ENCODE measurements at places on chromosomes 4 and X.
A peak's percentile ranks its signal among the peaks of the same experiment; 100 is the strongest.

GRCh38 chrX:131671735-131672134 lies 127.9 kb downstream of the OR13H1 start:
- DNase-seq, result no peak

- DNase-seq, result no peak
These were observed 21.8 kb downstream of the NKX3-2 start for GRCh38 chr4:13522282-13523104.

DNA sequence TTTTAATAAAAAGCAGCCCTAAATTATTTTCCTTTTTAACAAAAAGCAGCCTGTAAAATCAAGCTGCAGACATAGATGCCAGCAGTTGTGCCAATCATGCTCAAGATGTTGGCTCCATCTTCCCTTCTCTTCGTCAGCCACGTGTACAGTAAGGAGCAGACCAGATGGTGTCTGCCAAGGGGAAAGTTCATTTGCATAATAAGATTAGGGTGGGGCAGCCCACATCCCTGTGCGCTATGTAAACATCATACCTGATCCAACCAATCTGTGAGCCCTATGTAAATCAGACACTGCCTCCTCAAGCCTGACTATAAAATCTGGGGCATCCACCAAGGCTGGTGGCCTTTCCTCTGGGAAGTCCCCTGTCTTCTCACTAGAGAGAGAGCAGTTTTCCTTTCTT lies 23.1 kb upstream of the C1GALT1C1 start:
- no peak for DNase-seq

- no peak for DNase-seq
These were observed 13.1 kb downstream of the PDGFC start for GRCh38 chr4:156958276-156959074.

DNA sequence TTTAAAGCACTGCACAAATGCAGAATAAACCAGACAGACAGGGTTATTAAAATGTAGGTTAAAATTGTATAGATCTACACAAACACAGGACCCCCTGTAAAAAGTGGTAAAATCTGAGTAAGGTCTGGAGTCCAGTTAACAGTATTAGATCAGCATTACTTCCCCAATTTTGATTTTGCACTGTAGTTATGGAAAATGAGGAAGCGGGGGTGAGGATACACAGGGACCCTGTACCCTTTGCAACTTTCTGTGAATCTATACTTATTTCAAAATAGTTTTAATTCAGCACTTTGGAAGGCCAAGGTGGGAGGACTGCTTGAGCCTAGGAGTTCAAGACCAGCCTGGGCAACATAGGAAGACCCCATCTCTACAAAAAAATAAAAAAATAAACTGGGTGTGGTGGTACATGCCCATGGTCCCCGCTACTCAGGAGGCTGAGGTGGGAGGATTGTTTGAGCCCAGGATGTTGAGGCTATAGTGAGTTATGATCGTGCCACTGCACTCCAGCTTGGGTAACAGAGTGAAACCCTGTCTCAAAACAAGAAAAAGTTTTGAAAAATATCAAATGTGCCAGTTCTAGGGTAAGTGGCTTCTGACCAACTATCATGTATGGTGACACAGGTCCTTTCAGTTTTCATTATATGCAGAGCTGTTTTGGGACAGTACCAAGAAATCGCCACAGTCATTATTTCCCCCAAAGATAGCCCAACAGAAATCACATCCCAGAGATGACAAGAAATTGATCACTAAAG lies 17.7 kb downstream of the SEL1L3 start:
- DNase-seq, result no peak

DNA sequence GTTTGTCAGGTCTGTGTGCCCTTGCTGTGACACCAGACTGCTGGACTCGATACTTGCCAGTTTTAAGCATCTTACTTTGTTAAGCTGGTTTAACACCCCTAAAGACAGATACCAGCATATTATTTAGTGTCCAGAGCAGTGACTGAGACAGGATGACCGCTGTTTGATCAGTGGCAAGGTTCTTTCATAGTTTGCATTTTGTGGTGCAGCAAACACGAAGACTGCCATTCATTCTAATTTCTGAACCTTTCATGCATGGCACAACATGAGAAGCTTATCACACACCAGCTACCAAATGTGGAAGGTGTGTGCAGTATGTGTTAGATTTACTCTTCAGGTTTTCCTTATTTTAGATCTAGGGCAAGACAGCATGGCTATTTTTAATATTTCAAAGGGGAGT lies 28.2 kb downstream of the JADE1 start:
- no peak for DNase-seq

GRCh38 chr4:47478804-47479203 lies 6.3 kb upstream of the ATP10D start:
- DNase-seq, result no peak

DNA sequence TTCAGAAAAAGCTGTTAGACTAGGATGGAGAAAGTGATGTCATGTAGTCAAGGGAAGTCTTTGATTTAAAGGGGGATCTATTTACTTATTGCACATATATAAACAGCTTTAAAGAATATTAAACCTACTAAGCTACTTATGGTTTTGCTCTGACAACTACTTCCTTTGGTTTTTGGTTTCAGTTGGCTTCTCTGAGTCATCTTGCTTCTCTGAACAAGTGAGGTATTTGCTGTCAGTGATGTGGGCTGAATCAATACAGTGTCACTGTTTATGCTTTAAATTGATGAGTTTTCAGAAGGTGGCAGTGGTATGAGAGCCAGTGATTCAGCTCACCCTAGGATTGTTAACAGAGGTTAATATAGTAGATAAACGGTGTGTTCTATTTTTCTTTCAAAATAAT lies 75.1 kb downstream of the CEP44 start:
- no peak for DNase-seq

DNA sequence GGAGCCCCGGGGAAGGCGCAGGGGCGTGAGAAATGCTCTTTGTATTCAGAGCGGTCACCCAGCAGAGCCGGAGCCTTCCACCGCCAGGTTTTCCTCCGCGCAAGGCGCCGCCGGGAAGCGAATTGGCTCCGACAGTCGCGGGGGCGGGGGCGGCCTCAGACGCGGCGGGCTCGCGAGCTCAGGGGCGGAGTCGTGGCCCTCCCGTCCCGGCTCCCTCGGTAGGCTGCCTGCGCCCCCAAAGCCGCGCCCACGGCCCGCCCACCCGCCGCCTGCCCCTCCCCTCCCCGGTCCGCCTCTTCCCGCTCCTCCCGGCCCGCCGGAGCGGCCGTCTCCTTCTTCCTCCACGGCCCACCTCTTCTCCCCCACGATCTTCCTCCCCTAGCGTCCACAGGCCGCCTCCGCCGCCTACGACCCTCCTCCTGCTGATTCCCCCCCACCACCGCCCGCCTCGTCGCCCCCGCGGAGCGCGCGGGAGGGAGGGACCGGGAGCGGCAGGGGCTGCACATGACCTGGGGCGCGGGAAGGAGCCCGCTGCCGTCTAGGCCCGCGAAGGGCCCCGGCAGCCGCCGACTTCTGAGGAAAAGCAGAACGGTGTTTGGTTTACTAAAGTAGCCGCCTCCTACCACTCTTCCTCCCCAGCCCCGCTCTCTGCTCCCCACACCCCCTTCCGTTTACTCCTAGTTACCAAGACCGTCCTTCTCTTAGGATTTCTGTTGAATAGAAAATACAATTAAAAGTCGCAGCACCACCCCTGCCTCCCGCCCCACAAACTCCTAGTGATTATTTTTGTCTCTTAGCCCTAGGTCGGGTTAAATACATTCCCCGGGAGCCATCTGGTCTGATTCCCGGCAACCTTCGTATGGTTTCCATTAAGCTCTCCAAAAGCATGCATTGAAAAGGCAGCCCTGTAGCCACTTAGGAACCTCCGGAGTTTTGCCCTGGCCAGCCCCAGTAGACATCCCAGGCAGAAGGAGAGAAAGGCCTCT lies 53.2 kb downstream of the C4orf51 start:
- DNase-seq, result peak; percentile 98

DNA sequence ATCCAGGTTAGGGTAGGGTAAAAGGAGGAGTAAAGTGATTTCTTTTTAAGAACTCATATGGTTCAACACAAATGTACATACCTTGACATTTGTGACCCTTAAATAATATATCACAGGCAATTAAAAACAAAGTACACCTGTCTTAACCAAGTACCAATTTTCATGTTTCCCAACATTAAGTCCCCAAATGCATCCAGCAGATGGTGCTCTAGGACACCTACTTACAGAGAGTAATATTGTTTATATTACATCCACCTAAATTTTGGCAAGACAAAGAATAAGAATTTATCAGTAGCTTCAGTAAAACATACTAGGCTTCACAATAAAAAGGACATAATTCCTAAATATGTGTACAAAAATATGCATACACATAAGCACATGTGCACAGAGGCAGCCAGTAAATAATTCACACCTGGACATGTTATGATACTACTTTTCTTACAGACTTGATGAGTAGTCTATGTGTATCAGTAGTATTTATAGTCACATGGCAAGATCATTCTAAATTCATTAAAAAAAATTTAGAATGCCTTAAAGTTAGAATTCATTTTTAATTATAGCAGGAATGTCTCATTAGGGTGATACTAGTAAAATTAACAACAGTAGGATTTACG lies 219.7 kb downstream of the DCLK2 start:
- DNase-seq, result peak; percentile 34

- no peak for DNase-seq
These were observed 3.5 kb upstream of the FGFR3 start for GRCh38 chr4:1789552-1789951.

Data from femur (tissue), 1 donor.